ENCODE measurements at places on chromosomes 13 and 19.
A peak's percentile ranks its signal among the peaks of the same experiment; 100 is the strongest.

GRCh38 chr13:23921451-23921888 is 24.2 kb upstream of the C1QTNF9B start:
- no peaks in the 10 kb centered on the region for H3K4me1 ChIP-seq
- H3K4me3 ChIP-seq = no peak overlapping the region
- DNase-seq = peak; percentile 25
- no peak overlapping the region for H3K27ac ChIP-seq
- H3K36me3 ChIP-seq = no peaks in the 10 kb centered on the region

- H3K4me3 ChIP-seq = no peak overlapping the region
- no peak for DNase-seq
- H3K36me3 ChIP-seq = peaks cover 16% of the 10 kb centered on the region
Measured at GRCh38 chr13:112835796-112836195, 133.2 kb upstream of the MCF2L start.

- H3K27me3 ChIP-seq = peaks cover 41% of the 10 kb centered on the region
- no peaks in the 10 kb centered on the region for H3K36me3 ChIP-seq
- H3K4me3 ChIP-seq = peak within 1 kb of the TSS; percentile 67
- peaks cover 12% of the 10 kb centered on the region for H3K4me1 ChIP-seq
- DNase-seq = no peak
Measured at GRCh38 chr19:7515645-7516151, at the start of gene ZNF358. ZNF358 (plus strand) TSS chr19:7516103; CDS start chr19:7519243, 3,140 bp downstream.

- peaks cover 37% of the 10 kb centered on the region for H3K4me1 ChIP-seq
- H3K4me3 ChIP-seq = no peak overlapping the region
- no peaks in the 10 kb centered on the region for H3K27me3 ChIP-seq
- peak overlapping the region; percentile 28 for H3K27ac ChIP-seq
- no peak for DNase-seq
- peaks cover 16% of the 10 kb centered on the region for H3K36me3 ChIP-seq
Measured at GRCh38 chr19:47650700-47651099, 41.8 kb downstream of the BICRA start.

DNA sequence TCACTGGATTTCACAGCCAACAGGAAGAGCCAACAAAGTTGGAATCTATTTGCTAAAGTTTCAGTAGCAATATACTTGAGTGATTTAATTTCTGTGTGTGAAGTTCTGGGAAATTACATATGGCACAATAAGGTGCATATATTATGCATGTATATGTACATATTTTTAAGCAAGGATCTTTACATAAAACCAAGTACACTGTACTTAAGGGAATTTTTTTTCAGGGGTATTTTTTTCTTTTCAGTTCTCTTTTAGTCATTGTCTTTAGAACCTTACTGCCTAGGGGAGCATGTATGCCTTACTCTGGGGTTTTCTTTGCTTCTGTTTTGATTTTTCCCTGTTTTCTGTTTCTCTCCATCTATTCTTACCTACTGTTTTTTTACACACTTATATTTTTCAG is 7.4 kb downstream of the RAP2A start:
- H3K4me3 ChIP-seq = no peak overlapping the region
- no peak overlapping the region for H3K27ac ChIP-seq
- no peaks in the 10 kb centered on the region for H3K27me3 ChIP-seq
- H3K4me1 ChIP-seq = peaks cover 18% of the 10 kb centered on the region
- peaks cover 5% of the 10 kb centered on the region for H3K36me3 ChIP-seq
- DNase-seq = no peak

Measured in effector memory CD8-positive, alpha-beta T cell (primary cell).